NCI-H82 (cell line): ENCODE measurements at places on chromosomes 16 and 17.

DNA sequence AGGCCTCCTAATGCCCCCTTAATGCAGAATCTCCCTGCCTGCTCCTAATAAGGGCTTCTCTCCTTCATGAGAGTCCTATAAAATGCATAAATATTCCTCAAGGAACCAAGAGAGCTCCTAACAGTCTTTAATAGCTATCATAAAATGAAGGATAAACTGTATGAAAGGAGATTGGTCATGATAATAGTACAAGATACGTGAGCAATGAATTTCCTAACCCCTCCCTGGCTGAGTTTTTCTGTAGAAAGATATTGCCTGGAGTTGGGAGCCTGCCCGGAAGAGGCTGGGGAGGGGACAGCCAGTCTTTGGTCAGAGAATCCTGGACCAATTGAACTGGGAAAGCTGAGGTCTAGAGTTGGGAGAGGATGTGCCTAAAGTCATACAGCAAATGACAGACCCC is 321.9 kb upstream of the CDH5 start:
- no peak for DNase-seq

GRCh38 chr17:13476720-13477119 is 125.0 kb downstream of the HS3ST3A1 start:
- no peak for DNase-seq

- DNase-seq: no peak
These were observed 66.6 kb upstream of the ARL4D start for GRCh38 chr17:43332230-43332629.

DNA sequence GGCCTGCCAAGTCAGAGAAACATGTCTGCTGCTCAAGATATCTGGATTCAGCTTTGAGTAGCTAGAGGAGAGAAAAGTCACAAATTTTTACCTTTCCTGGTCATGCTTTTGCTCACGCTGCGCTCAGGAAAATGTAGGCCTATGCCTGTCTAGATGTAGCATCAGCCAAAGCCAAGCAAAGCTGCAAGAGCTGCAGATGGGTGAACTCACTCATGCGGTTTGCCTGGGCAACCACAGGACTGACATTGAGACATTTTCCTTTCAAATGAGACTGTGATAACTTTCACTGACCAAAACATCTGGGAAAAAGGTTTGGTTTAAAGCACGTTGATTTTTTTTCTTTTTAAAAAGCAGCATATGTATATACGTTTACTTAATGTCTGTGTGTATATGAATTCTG is 34.0 kb upstream of the NAGLU start:
- DNase-seq: no peak

- DNase-seq: no peak
These were observed 52.8 kb downstream of the PLXDC1 start for GRCh38 chr17:39098588-39098987.

- DNase-seq: no peak
These were observed 4.1 kb downstream of the PPP1R9B start for GRCh38 chr17:50146230-50146926.
